ENCODE measurements at places on chromosomes 16 and 17.

DNA sequence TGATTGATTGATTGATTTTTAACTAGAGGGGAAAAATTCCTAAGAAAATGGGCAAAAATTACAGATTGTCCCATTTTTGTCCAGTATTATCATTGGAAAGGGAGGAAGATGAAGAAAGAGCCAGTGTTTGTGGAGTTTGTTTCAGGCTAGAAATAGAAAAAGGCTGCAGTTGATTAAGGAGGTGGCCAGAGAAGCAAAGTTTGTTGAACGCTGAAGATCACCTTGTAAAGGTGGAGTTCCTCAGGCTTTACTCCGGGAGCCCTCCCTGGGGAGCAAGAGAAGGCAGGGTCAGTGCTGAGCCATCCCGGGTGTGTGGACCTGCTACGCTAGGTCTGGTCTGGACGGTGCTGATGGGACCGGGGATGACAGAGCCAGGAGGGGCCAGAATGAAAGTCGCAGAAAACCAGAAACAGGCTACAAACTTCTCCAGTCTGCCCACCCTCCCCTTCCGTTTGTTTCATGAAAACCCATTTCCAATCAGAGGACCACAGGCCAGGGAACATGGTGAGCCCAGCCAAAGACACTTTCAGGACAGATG lies 222.6 kb upstream of the FOXF1 start:
- DNase-seq = no peak

GRCh38 chr17:31321966-31322365 lies 544 bp upstream of the EVI2A start:
- no peak for DNase-seq

DNA sequence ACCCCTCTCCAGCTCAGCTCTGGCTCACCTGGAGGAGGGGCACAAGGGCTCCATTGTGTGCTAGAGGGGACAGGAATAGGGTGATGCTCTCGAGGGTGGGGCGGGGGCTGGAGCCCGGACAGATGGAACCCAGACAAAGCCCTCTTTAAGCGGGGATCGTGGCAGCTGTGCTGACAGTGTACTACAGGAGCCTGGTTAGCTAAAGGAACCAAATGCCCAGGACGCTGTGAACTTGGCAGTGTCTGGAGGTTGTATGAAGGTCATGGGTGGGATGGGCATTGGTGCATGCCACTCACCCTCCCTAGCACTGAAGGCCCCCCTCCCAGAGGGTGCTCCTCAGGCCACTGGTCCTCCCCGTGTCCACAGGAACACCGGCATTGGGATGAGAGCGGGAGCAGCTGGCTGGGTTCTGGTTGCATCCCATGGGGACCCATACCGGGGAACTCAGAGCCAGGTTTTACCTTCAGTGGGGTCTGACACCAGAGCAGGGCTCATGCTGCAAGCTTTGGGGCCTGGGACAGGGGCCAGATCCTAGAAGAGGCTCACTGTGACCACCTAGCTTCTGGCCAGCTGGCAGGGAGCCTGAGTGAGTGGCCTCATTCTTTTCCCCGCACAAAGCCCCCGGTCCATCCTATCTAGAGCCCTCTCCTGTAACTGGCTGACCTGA lies 11.9 kb downstream of the KIF19 start:
- DNase-seq = no peak

- no peak for DNase-seq
These were observed at the start of gene RHBDF1 for GRCh38 chr16:72561-73548. TSS of gene RHBDF1 (minus strand) at chr16:72631. CDS start at chr16:65015, 7,616 bp downstream.

GRCh38 chr17:80822700-80823410 lies 168.8 kb upstream of the CHMP6 start:
- no peak for DNase-seq

DNA sequence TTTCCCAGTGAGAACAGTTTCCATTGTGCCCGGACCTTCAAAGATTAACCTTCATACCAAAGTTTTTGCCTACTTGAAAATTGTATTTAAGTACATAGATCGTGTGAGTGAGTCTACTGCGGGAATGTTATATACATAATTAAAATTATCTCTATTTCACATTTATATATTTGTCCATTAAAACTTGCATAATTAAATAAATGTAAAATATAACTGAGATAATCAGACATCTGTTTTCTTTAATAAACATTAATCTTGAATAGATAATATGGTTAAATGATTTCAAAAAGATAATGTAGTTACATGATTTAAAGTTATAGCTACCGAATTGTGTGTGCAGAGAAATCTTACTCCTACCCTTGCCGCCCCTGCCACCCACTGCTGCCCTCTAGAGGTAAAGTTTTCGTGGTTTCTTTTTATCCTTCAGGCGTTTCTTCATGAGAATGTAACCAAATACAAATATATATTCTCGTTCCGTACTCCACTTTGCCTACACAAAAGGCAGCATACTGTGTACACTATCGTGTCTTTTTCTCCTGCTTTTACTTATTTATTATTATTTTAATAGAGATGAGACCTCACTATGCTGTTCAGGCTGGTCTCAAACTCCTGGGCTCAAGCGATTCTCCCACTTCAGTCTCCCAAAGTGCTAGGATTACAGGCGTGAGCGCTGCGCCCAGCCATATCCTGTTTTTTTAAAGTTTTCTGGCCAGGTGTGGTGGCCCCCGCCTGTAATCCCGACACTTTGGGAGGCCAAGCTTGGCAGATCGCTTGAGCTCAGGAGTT lies 35.6 kb downstream of the RPA1 start:
- peak; percentile 17 for DNase-seq

DNA sequence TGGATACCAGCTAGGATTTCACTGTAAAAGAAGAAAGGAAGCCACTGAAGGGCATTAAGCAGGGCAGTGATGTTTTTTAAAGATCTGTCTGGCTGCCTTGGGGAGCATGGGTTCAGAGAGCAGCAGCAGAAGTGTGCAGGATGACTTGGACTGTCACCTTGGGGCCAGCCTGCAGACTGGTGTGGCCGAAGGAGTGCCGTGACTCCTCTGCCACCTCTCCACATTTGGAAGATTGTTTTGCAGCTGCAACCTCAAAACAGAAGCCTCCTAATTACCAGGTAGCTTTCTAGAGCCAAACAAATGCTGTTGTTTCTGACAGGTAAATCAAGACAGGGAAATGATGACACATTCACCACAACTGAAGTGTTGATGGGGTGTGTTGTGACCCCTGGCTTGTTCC lies 681.4 kb downstream of the WWOX start:
- DNase-seq = no peak

- no peak for DNase-seq
These were observed 12.1 kb upstream of the TMEM92 start for GRCh38 chr17:50262001-50262794.

GRCh38 chr16:21628121-21628726 lies 24.2 kb downstream of the IGSF6 start:
- DNase-seq = no peak

GRCh38 chr16:2692948-2693651 lies 10.8 kb downstream of the KCTD5 start:
- peak; percentile 38 for DNase-seq

DNA sequence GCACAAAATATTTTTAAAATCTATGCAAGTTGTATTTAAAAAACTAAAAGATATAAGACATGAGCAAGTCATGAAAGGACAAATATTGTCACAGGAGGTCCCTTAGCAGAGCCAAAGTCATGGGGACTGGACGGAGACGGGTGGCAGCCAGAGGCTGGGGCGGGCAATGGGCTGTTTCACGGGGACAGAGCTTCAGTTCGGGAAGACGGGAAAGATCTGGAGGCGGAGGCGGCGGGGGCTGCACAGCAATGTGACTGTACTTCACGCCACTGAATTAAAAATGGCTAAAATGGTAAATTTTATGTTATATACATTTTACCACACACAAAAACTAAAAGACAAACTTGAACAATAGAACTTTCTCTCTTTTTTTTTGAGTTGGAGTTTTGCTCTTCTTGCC lies 60.0 kb upstream of the METRNL start:
- DNase-seq = no peak

DNA sequence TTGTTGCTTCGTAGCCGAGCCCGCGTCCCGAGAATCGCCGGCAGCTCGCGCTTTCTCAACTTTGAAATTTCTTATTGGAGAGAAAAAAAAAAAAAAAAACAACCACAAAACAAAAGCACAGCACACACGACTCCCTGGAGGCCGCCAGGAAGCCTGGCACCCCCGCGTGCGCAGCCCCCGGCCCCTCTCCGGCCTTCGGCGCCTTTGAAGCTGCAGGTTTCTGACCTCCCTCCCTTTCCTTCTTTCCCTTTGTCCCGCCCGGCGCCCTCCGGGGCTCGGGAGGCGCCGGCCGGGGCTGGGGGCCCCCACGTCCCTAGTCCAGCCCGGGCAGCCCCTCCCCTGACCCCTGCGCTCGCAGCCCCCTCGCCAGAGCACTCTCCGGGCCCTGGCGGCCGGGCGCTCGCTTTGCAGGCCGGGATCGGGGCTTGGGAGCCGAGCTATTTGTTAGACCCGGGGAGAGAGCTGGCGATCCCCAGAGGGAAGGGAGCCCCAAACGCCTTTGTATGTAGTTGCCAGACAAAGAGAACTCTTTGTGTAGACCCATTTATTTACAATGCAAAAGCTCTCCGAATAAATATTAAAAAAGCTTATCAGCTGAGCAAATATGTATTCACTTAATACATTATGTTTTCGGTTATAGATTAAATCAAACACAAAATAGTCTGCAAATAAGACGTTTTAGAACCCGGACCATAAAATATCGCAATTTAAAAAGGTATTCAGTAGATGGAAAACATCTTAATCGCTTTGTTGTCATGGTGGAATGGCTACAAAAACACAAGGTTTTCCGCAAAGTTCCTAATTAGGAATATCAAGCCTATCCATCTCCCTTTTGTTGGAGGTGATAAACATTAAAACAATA lies 2.3 kb downstream of the BAHCC1 start:
- peak; percentile 75 for DNase-seq

GRCh38 chr17:36036235-36036634 lies 18.5 kb upstream of the CCL23 start:
- DNase-seq = no peak

DNA sequence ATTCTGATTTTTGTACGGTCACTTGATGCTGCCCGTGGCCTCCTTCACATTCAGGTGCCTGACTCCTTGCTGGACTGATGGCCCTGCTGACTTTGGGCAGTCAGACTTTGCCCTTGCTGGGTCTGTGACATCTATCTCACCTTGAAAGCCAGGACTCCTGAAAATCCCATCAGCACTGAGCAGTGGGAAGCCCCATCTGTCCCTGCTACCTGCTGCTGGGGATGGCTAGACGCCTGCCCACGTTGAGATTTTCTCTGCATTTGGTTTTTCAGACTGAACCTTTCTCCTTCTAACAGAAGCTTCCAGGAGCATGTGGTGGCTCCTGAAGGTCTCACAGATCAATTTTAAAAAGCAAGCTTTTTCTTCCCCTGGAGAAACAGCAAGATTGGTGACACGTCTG lies 10.2 kb upstream of the ZNF18 start:
- no peak for DNase-seq

DNA sequence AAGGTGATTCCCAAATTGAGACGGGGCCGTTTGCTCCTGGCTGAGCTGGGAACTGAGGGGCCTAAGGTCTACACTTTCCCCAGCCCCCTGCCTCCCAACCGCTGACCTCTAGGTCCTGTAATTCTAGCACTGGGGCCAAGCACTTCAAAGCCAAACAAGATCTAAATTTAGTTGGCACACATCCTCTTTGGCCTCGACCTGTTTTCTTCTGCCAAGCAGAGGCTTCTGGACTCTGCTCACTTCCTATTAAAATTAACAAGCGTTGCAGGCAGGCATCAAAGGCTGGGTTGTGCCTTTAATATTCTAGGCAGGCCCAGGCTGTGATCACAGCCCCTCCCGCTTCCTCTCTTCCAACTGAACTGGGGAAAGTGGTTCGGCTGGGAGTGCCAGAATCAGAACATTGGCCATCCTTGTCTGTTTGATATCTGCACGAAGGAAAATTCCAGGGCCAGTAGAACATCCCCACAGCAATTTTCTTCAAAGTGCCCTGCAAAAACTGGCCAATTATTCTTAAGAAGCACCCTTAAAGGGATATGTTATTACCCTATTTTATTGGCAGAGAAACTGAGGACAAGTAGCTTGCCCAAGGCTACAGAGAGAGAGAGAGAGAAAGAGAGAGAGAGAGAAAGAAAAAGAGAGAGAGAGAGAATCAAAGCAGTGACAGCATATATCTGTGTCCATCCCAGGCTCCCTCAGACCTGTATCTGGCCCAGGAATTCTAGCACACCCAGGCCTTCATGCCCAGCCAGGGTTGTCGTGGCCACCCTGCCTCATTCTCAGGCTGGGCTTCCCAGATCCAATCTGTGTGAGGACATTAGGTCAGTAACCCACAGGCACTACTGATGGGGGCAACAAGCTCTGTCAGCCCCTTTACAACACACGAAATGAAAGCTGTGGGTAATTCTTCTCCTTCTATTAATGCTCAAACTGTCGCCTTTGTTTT lies 12.8 kb upstream of the MT4 start:
- DNase-seq = no peak

GRCh38 chr17:77352996-77353395 lies 212.2 kb downstream of the SEC14L1 start:
- no peak for DNase-seq

DNA sequence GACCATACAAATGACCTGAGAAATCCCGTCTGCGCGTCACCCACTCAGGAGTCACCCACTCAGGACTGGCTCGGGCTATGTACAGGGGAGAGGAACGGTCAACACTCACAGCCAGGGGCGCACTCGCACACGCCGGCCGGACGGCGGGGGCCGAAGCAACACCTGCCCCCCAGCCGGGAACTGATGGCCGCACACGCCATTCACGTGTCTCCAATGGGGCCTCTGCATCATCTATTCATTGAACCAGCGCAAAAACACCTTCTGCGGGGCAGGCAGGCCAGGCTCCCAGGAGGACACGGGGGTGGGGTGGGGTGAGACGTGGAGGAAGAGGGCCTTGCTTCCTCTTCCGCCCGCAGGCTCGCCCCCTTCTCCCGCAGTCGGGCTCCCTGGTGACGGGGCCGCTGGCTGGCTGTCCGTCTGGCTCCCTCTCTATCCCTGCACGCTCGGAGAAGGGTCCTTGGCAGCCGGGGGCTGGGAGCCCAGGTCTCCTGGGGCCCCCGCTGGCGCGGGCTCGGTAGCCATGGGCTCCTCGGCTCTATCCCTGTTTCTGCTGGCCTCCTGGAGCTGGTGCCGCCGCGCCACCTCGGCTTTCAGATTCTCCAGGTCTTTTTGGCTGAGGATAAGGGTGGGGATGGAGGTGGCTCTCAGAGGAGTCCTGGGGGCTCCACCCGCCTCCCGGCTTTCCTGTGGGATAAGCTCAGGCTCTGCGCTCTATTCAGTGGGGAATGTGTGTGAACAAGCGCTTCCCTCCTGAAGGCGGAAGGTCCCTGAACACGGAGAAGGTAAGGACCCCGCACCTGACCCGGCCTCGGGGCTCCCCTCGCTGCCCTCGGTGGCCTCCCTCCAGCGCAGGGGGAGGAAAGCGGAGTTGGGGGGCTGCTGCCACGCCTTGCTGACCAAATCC lies 21.1 kb downstream of the CLUH start:
- DNase-seq = no peak

GRCh38 chr16:75931970-75932369 lies 205.7 kb upstream of the CPHXL start:
- no peak for DNase-seq

GRCh38 chr17:11369575-11369974 lies 128.6 kb downstream of the SHISA6 start:
- DNase-seq = no peak
